Stimulated activated CD4-positive, alpha-beta T cell treated with anti-CD3 and anti-CD28 coated beads, Interleukin-4, amount 100 ng/mL, for 4 hours (primary cell): ENCODE measurements at places on chromosomes 5 and 9.

- DNase-seq: no peak
Measured at GRCh38 chr5:35545190-35545589, 72.5 kb upstream of the SPEF2 start.

- no peak for DNase-seq
Measured at GRCh38 chr9:1870915-1871314, 144.2 kb upstream of the SMARCA2 start.

DNA sequence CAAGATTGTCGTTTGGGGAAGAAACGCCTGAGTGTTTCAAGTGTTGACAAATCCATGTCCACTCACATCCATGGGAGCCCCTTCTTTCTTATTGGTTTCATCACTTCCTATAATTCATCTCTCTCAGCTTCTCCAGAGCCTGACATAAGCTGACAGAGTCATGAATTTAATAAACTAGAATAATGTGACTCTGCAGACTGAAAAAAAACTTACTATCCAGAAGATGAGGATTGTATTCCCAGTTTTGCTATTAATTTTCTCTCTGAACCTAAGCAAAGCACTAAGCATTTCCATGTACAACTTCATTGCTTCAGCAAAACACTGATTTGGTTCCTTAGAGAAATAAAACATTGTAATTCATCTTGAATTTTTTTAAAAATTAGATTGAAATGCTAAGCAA is 691.8 kb downstream of the MTRR start:
- DNase-seq: no peak

GRCh38 chr9:27473111-27473529 is 51.0 kb upstream of the IFNK start:
- DNase-seq: no peak

GRCh38 chr9:119852390-119852789 is 483.2 kb upstream of the BRINP1 start:
- no peak for DNase-seq
